CD8-positive, alpha-beta memory T cell (primary cell): ENCODE measurements at places on chromosomes 11 and 22.
A peak's percentile ranks its signal among the peaks of the same experiment; 100 is the strongest.

- no peak for DNase-seq
Measured at GRCh38 chr11:45947885-45948284, 25.4 kb downstream of the LARGE2 start.

DNA sequence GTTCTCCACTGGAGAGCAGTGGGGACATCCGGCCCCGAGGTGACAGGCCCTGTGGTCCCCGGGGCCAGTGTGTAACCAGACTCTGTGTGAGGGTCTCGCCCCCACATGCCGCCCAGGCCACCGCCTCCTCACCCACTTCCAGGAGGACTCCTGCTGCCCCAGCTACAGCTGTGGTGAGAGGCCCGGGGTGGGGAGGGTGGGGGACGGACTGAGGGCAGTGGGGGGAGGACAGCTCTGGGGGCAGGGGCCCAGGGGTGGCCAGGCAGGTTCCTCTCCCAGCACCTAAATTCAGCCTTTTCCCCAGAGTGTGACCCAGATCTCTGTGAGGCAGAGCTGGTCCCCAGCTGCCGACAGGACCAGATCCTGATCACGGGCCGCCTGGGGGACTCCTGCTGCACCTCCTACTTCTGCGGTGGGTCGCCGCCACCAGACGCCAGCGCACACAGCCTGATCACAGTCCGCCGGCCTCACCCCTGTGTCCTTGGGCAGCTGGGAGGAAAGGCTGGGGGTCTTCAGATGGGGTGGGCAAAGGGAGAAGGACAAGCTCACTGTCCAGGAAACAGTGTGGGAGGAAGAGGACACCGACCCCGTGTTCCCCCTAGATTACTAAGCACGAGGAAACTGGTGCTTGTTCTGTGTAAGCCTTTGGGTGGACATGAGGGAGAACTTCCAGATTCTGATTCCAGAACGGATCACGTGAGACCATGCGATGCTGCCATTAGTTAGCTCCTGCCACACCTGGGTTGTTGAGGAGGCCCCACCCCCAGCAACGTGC lies 84.4 kb upstream of the MYOD1 start:
- no peak for DNase-seq

GRCh38 chr11:127055236-127055635 lies 54.7 kb upstream of the KIRREL3 start:
- DNase-seq = no peak

GRCh38 chr22:49179175-49179574 lies 648.5 kb downstream of the BRD1 start:
- no peak for DNase-seq

DNA sequence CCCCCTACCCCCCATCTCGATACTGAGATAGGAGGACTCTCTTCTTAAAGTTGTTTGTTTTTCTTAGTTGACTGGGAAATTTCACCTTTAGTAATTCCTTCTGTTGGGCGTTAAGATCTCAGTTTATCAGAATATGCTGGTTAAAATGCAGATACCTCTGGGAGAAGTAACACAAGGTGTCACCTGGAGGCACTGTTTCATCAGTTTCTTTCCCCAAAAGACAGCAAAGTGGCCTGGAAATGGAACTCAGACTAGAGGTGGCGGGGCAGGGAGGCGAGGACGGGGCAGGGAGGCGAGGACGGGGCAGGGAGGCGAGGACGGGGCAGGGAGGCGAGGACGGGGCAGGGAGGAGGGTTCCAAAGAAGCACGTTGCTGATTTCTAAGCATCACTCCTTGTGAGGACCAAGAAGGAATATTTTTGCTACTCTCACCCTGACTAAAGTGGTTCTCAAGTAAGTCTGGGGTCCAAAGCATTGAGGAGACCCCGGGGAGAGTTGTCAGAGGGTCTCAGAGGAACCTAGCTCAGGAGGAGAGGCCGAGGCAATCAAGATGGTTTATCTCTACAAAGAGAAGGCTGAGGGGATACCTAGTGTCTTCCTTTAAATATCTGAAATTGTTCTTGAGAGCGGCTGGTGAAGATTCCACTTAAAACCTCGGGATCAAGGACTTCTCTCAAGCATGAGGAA lies 147.0 kb upstream of the B3GAT1 start:
- no peak for DNase-seq

DNA sequence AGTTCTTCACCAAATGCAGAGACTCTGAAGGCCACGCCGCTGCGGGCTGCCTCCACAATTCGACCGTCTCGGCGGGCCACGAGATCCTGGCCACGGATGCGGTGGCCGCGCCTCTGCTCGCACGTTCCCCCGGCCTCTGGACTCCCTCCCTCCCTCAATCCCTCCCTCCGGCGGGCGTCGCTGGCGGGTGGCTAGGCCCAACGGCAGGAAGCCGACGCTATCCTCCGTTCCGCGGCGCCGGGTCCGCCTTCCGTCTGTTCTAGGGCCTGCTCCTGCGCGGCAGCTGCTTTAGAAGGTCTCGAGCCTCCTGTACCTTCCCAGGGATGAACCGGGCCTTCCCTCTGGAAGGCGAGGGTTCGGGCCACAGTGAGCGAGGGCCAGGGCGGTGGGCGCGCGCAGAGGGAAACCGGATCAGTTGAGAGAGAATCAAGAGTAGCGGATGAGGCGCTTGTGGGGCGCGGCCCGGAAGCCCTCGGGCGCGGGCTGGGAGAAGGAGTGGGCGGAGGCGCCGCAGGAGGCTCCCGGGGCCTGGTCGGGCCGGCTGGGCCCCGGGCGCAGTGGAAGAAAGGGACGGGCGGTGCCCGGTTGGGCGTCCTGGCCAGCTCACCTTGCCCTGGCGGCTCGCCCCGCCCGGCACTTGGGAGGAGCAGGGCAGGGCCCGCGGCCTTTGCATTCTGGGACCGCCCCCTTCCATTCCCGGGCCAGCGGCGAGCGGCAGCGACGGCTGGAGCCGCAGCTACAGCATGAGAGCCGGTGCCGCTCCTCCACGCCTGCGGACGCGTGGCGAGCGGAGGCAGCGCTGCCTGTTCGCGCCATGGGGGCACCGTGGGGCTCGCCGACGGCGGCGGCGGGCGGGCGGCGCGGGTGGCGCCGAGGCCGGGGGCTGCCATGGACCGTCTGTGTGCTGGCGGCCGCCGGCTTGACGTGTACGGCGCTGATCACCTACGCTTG lies at the start of gene FUT4:
Gene FUT4, plus strand, starts transcription at position 227 of the 951 bp plus-strand sequence. Its CDS starts 213 bp downstream, at position 440.
- DNase-seq = peak; percentile 59

GRCh38 chr11:45158210-45158731 lies 11.8 kb downstream of the PRDM11 start:
- DNase-seq = no peak

GRCh38 chr11:67303835-67304411 lies 593 bp downstream of the SSH3 start:
- DNase-seq = peak; percentile 29

DNA sequence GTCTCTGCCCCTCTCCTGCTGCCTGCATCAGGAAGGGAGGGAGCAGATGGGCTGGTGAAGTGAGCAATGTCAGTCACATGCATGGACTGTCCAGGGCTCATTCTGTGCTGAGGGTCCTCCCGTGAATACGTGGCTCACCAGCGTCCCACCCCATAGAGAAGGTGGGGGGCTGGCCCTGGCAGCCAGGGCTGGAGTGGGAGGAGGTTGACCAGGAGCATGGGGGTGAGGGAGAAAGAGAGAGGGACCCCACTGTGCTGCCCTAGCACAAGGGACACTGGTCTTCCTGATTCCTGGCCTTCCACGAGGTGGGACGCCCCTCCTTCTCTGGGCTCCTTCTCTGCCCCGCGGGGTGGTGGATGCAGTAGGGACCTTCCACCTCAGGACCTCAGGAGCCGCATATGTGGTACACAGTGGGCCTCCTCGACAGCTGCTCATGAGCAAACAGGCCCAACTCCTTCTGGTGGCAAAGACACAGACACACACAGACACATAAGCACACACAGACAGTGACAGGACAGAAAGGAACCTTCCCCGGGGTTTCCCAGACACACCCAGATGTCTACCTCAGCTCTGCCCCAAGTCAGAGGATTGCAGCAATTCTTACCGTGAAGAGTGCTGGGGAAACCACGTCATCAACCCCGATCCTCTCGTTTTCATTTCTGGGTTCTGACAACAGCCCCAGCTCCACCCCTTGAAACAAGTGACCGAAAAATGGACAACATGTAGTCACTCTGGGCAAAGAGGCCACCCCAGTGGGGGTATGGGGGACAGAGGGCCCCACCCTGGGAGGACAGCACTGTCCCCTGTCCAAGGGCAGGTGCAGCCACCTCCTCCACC lies 3.6 kb upstream of the APOBEC3A start:
- no peak for DNase-seq

GRCh38 chr11:133904818-133905515 lies 51.8 kb downstream of the IGSF9B start:
- DNase-seq = no peak

GRCh38 chr11:128948583-128948982 lies 5.9 kb upstream of the TP53AIP1 start:
- no peak for DNase-seq

GRCh38 chr11:10233581-10233980 lies 60.4 kb downstream of the SBF2 start:
- DNase-seq = no peak

GRCh38 chr11:37788141-37788877 lies 1190.3 kb upstream of the RAG2 start:
- DNase-seq = no peak

- DNase-seq = no peak
Measured at GRCh38 chr11:78831571-78831970, 256.9 kb upstream of the NARS2 start.

GRCh38 chr22:24186892-24187670 lies 5.8 kb downstream of the SUSD2 start:
- no peak for DNase-seq

- DNase-seq = no peak
Measured at GRCh38 chr11:112511911-112512310, 251.3 kb upstream of the PLET1 start.

DNA sequence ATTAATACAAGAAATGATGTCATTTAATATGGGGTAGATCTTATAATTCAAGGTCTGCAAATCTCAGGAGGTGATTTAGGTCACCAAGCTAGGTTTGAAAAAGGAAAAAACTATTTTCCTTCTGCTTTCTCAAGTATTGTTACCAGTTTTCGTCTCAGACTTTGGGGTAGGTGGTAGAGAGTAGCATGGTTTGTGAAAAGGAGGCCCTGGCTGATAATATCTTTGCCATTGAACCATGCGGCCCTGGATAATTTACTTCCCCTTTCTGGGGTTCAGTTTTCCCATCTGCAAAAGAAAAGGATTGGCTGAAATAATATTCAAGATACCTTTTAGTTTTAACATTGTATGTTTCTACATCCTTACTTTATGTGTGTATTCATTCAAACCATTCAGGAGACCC lies 92.1 kb downstream of the WNT11 start:
- DNase-seq = no peak

- no peak for DNase-seq
Measured at GRCh38 chr11:92866679-92867282, 102.7 kb upstream of the MTNR1B start.

DNA sequence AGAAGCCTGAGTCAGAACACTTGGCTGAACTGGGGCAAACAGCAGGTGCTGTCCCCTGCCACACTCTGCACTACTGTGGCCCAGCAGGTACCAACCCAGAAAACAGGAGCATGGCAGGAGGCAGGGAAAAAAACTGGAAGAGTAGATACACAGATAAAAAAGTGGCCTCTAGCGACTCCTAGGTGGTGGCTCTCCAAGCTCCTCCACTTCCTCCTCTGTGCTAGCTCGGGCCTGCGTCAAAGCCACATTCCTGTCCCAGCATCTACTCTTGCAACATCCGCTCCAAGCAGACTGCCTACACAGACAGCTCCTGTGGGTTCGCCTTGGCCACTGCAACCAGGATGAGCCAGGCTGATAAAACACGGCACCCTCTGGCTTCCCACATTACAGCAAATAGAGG lies 6.9 kb downstream of the OR8B12 start:
- no peak for DNase-seq

- no peak for DNase-seq
Measured at GRCh38 chr22:23222033-23222792, 41.9 kb downstream of the BCR start.
